ENCODE measurements at places on chromosomes 2 and 18.

DNA sequence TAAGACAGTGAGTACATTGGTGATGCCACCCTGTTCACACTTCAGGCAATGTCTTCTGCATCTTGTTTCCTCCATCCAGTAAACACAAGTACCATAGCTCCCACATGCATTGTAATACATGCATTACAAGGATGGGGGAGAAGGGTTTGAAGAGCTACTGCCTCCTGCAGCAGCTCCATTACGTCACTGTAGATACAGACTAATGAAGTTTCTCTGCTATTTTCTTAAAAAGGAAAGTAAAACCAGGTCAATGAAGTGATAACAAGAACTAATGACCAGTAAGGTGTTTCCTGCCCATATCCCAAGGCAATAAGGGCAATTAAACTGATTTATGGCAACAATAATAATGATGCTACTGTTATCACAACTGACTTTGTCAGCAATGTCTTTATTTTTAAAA lies 18.2 kb upstream of the BBS5 start:
- no peak for DNase-seq

- no peak for DNase-seq
These were observed 200.6 kb downstream of the RND3 start for GRCh38 chr2:150286730-150287362.

- DNase-seq, result no peak
These were observed 316.7 kb upstream of the CHAC2 start for GRCh38 chr2:53450923-53451322.

- no peak for DNase-seq
These were observed 34.8 kb downstream of the ATOH8 start for GRCh38 chr2:85788603-85789002.

GRCh38 chr2:7665880-7666279 lies 748.7 kb downstream of the RNF144A start:
- no peak for DNase-seq

DNA sequence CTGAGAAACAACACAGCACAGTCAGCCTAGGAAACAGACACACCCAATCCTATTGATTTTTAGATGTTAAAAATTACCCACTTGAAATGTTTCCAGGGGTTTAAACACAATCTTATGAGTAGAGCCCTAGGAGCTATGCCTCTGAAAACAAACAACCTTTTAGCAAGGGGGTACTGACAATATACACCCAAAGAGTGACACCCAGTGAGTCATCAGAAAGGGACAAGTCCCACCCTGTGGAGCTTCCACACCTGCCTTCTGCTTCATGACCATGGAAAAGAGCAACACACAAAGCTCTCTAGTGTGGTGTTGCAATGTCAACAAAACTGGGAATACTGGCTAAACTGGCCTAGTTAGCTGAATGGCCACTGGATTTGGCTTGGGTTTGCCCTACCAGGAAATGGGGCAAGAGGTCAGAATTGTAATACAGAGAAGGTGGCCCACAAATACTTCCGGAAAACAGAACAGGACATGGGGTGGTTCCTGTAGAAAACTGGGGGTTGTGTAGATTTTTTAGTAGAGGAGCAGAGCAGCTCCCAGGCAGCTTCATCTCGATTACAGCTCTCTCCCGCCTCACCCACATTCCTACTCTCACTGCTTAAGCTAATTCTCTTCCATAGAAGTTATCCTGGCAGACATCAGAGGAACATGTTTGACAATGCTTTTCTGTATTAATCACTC lies 98.2 kb downstream of the GAREM1 start:
- no peak for DNase-seq

Measured in nephron progenitor cell (in vitro differentiated cells).